Pulmonary artery endothelial cell (primary cell): ENCODE measurements at places on chromosomes 5 and 9. TPM values are rescaled to one million over a fixed set of nuclear protein-coding genes. Genes with fewer than 3 reads are reported as not detected.

The NOXA1 gene
- 0.11 and 0.66 TPM in 2 replicates for total RNA-seq

GRCh38 chr5:96470785-96471184 lies 37.7 kb upstream of the PCSK1 start:
- DNase-seq = no peak

The PCA3 gene
- 0.79 and 1.2 TPM in 2 replicates for total RNA-seq

DNA sequence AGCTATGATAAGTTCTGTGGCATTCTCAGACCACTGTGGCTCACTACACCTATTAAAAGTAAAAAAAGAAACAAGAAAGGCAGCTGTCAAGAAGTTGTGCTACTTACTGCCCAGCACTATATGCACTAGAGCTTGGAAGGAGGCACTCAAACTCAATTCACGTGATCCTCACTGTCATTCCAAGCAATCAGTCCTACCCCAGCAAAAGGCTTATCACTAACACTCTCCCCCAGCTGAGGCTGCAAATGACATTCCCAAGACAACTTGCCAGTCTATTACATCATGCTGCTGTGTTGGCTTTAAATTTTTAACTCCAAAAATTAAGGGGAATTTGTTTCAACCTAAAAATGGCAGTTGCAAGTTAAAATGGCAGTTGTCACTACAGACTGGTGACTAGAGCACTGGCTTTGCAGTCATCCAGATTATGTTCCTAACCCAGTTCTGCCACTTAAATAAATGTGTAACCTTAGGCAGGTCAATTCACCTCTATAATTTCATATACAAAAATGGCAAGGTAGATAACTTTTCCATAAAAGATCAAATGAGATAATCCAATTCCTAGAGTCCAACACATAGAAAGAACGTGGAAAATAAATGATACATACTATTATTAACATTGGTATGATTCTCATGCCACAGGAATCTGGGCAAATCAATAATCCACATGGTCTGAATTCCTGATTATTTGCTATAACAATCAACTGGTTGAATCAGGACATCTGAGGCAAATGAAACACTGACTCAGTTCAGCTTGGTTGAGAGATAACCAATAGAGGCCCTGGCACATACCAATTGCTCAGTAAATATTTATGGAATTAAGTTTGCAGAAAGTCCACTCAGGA lies 52.4 kb downstream of the FBXW11 start:
- no peak for DNase-seq

DNA sequence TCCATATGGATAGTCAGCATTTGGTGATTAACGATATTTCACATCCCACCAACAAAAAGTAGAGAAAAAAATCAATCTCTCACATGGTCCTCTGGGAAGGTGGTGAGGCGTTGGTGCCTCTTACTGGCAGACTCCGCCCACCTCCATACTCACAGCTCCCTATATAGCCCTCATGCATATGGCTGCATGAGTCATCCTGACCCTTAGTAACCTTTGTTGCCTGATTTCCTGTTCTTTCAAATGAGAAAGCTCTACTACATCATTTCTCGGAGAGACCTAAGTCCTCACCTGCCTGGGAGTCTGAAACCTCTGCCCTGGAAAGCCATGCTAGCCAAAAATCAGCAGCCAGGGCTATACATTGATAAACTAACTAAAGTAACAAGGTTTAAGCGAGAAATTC lies 33.3 kb upstream of the ABCA1 start:
- DNase-seq = no peak

- no peak for DNase-seq
Measured at GRCh38 chr5:142881784-142882126, 111.6 kb downstream of the ARHGAP26 start.
